ENCODE measurements at places on chromosomes 3 and 15.
A peak's percentile ranks its signal among the peaks of the same experiment; 100 is the strongest.

DNA sequence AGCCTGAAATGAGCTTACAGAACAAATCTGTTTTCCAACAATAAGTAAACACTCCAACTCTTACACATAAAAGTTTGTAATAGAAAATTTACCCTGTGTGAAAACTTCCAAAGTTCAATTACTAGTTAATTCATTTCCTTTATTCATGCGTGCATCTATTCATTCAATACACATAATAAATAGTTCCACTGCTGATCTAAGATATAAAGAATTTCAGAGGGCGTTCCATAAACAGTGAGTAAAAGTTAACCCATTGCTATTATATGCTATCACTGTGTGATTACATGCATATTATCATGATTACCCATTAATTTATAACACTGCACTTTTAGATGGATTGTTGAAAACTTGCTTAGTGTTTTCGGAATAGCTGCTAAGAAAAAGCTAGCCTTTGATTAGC, 36.2 kb upstream of the CFAP20DC start:
- no peak for DNase-seq

DNA sequence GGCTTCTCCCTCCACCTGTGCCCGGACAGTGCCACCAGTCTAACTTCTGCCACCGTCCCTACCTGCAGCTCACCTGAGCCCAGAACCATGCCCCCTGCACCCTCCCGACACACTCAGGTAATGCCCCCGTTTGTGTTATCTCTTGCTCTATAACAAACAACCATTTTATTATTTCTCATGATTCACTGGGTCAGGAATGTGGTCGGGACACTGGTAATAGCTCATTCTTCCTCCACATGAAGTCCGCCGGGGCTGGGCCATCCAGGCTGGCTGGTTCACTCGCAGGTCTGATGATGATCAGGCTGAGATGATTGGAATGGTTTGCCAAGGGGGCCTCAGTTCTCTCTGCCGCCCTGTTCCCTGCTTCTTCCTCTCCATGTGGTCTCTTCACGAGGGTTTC, 20.3 kb upstream of the NR2E3 start:
- DNase-seq: peak; percentile 82

DNA sequence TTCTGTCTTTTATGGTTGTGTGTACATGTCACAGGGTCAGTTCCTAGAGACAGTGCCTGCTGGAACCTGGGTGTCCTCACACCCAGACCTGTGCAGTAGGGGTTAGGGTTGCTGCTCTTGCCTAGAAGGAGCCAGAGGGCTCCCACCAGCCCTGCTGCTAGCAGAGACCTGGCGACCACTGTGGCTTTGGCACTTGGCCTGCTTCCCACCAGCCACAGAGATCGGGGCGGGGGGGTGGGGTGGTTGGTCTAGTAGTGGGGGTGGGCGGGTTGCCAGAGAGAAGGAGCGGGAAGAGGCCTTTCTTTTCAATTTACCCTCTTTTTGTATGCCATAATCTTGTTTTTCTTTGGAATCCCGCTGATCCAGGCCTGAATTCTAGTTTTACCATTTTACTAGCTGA, 29.4 kb downstream of the EEFSEC start:
- DNase-seq: no peak

DNA sequence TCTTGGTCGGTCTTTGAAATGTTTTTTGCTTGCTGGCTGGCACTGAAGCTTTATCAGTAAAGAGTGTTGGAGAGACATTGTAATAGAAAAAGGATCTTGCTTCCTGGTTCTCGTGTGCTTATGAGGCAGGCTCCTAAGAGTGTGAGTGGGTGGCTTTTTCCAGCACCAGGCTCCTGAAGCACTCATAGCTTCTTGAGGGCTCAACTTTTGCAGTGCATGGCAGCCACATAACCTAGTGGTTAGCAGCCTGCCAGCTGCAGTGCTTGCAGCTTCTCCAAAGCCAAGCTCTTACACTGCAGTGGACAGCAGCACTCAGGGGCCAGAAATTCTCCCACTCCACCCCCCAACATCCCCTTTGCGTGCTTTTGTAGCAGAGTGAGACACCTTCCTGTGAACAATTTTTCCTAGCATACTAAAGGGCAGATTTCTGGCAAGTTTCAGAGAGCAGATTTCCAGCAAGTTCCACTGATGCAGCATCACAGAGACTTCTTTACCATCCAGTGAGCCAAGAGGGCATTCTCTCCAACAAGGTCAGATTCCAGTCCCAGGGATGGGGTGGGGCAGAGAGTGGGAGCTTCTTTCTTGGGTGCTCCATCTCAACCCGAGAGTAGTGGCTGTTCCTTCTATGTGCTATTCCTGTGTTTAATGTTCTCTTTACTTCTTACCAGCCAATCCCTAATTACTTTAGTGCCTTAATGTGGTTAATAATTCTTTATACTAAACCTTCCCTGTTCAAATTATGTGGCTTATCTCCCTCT, 15.8 kb upstream of the ARHGEF26 start:
- no peak for DNase-seq

DNA sequence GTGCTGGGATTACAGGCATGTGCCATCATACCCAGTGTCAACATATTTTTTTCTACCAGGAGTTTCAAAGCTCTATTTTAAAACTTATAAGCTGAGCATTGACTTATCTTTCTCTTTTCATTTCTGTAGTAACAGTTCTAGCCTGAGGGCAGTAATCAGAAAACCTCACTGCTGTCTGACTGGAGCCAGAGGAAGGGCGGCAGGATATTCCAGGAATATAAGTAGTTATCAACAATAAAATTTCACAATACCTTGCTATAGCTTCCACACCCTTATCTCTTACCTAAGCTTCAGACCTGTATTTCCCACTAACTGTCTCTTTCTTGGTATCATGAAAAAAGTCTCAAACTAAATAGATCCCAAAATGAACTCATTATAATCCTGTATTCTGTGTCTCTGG, 5.1 kb upstream of the NEDD4 start:
- peak; percentile 92 for DNase-seq

GRCh38 chr15:78663703-78664102, 22.7 kb upstream of the CHRNB4 start:
- DNase-seq: no peak

DNA sequence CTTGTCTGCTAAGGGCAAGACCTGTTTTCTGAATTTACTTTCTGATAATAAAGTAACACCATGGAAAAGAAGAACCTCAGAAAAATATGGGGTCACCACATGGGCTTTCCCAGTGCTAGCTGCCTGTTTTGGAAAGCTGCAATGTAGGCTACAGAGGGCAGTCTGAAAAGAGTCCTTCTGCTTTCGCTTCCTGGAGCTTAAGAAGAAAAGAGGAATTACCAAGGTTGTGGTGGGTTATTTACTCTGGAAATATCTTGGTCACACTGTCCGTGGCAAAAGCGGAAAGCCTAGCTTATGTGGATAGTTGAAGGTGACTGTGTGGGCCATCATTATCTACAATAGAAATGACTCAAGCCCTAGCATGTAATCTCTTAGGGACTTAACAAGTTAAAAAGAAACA, 31.7 kb upstream of the IP6K2 start:
- peak; percentile 31 for DNase-seq

GRCh38 chr15:69217381-69217780, 56.9 kb downstream of the GLCE start:
- DNase-seq: no peak

DNA sequence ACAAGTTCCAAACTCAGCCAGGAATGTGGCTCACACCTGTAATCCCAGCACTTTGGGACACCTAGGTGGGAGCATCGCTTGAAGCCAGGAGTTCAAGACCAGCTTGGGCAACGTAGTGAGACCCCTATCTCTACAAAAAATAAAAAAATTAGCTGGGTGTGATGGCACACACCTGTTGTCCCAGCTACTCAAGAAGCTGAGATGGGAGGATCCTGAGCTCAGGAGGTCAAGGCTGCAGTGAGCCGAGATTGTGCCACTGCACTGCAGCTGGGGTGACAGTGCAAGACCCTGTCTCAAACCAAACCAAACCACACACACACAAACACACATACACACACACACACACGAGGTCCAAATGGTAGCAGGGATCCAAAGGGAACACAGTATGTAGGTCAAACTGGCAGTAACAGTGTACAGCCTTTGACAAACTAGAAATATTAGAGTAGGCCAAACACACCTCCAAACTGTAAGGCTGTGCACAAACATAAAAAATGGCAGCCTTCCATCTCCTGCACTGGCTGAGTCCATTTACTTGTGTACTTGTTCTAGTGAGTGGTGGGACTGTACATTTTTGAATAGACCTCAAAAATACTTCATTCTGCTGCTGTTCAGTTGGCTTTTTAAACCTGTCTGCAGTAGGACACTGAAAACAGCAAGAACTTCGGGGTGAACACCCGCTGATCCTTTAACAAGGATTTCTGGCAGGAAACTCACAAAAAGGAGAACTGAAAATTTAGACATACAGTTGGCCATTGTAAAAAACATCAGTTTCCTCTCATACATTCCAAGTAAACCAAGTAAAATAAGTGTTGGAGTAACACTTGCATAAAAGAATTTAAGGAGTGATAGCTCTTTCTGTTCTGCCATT, 33.6 kb downstream of the INTS14 start:
- DNase-seq: no peak

GRCh38 chr3:174854987-174855386, 4.1 kb upstream of the NAALADL2 start:
- DNase-seq: peak; percentile 9

- DNase-seq: no peak
Observed at GRCh38 chr3:152094406-152094805, 174.3 kb upstream of the MBNL1 start.

DNA sequence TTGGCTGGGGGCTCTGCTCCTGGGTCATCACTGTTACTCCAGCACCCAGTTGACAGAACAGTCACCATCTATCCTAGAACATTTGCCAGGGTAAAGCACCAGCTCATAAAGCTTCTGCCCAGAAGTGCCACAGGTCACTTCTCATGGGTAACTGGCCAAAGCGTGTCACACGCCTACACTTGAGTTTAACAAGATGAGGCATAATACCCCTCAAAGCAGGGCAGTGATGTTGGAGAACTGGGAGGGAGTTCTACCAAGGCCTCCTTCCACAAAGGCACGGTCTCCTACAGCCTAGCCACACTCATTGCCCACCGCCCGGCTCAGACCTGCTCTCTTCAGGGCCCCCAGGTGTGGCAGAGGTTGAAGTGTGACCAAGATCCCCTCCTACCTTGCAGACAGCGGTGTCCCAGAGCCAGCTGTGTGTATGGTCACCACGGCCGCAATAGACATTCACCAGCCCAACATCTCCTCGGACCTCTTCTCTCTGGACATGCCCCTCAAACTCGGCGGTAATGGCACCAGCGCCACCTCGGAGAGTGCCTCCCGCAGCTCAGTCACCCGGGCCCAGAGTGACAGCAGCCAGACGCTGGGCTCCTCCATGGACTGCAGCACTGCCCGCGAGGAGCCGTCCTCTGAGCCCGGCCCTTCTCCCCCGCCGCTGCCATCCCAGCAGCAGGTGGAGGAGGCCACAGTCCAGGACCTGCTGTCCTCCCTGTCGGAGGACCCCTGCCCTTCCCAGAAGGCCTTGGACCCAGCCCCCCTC, 107.7 kb downstream of the ETFA start:
- no peak for DNase-seq

- DNase-seq: peak; percentile 93
Observed at GRCh38 chr3:45972534-45973402, 22.9 kb downstream of the FYCO1 start.

DNA sequence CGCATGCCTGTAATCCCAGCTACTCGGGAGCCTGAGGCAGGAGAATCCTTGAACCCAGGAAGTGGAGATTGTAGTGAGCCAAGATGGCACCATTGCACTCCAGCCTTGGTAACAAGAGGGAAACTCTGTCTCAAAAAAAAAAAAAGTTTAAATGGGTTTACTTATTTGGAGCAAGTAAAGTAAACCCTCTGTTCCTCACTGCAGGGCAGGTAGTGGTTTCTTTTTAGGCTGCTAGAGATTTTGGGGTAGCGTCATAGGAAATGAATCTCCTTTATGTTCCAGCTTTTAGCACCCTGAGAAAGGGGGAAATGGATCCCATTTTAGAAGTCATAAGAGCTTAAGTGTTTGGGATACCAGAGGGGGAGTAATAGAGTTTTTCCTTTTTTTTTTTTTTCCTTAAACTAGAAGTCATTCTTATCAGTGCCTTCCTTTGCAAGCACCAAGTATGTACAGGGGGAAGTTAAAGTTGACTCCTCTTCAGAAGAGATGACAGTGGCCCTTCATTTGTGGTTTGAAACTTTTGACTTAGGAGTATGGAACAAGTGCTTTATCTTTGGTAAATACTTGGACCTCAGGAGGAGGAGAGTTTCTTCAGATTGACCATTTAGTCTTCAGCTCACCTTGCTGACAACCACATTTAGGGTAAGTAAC, 8.0 kb downstream of the PXK start:
- DNase-seq: no peak

DNA sequence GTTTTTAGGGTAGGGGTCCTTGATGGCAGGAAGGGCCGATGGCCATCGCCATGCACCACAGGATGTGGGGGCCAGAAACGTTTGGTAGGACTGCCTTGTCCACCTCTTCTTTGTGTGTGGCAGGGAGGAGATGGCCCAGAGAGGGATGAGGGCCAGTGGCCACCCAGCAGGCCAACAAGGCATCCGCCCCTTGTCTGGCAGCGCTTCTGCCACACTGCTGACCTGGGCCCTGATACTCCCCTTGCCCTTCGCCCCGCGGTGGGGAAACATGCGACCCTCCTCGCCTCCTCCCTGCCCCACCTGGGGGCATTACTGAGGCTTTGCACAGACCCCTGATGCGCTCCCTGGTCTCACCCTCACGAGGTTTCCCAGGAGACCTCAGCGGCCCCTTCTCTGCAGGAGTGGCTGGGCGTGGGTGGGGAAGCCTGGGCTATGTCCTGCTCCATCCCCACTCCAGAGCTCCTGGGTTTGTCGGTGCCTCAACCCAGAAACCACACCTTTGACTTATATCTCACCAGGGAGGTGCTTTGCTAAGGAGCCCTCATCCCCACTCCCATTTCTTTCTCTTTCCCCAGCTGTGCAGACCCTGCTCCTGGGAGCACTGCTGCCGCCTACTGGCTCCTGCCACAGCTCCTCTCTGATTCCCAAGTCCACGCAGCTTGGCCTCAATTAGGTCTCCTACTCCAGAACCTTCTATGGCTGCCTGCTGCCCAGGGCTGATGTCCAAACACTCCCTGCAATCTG, 38.7 kb downstream of the FEM1B start:
- DNase-seq: peak; percentile 37
